Body of pancreas (tissue), 4 donors: ENCODE measurements at places on chromosomes 4 and X. TPM values are rescaled to one million over a fixed set of nuclear protein-coding genes. Genes with fewer than 3 reads are reported as not detected.

Gene TMPRSS11A
- not detected for total RNA-seq

Gene MMAA
- 6.9 TPM for total RNA-seq

Gene ESX1
- not detected for total RNA-seq

Gene FGFR3
- 196 TPM for total RNA-seq
